ENCODE measurements at places on chromosomes 12 and 14.

GRCh38 chr14:71675900-71676287 lies 256.3 kb upstream of the RGS6 start:
- no peak for DNase-seq

- no peak for DNase-seq
These were observed 51.8 kb downstream of the SCAF11 start for GRCh38 chr12:45938566-45938965.

- DNase-seq = no peak
These were observed 9.8 kb upstream of the SSTR1 start for GRCh38 chr14:38197784-38198335.

- DNase-seq = no peak
These were observed 63.8 kb upstream of the ACTN1 start for GRCh38 chr14:69042787-69043444.

DNA sequence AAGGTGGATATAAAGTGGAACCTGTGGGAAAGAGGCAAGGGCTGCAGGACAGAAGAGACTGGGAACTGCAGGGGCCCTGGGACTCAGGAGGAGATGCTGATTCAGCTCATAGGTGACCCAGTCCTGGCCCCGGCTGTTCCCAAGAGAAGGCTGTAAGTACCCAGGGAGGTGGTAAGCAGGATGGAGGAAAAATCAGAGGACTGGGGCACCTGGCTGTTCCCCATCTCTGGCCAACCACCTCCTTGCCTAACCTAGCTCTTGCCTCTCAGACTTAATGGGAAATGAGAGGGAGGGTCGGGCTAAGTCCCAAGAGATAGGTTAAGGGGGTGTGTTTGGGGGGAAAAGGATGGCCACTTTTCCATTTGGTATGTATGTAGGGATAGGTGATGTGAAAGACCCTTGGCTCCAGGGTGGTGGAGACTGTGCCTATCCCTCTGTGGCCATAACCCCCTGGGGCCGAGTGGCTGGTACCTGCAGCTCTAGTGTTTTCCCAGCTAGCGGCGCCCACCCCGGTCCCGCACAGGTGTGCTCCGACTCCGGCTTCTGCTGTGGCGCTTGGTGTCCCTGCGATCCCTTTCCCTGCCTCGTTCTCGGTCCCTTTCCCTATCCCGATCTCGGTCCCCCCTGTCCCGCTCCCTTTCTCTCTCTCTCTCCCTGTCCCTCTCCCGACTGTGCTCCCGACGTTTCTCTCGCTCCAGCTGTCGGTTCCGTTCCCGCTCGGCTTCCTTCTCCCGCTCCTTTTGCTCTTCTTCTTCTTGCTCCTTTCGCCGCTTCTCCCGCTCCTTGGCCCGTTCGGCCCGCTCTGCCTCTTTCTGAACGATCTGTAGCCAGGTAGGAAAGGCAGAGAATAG lies 1.6 kb upstream of the CDH24 start:
- no peak for DNase-seq

DNA sequence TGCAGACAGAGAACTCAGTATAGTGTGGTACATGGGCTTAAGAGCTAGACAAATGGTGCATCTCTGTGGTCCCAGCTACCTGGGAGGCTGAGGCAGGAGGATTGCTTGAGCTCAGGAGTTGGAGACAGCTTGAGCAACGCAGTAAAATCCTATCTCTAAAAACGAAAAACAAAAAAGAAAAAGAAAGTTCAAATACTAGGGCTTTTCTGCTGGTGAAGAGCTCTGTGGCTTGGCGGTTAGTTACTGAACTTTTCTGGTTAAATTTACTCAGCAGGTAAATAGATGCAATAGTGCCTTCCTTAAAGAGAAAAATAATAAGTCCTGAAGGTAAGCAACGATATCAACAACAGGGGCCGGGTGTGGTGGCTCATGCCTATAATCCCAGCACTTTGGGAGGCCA lies 31.4 kb upstream of the RAP1B start:
- no peak for DNase-seq

DNA sequence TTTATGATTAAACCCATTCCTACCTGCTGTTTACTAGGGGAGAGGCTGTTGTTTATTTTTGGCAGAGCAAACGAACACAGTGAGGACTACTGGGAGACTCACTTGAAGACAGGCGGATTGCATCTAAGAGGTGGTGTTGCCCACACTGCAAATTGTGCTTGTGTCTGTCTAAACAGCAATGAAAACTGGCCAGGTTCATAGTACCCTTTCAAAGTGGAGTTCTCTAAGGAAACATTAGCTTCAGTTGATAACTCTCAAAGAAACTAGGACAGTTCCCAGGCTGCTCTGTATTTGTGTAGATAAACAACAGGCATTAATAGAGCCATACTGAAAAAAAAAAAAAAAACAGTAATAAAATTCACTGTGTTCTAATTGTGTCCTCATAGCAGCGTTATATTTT lies 466.0 kb upstream of the RGS6 start:
- no peak for DNase-seq

DNA sequence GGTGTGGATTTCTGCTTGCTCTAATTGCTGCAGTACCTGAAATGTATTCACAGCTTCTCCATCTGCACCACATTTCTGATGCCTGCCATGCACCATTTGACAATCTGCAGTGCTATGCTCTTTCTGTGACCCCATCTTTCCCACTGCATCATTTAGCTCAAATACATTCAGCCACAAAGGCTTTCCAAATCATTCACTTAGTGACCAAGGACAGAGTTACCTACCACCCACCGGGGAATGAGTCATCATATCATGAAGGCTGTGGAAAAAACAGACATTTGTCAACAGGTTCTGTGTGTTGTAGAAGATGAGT lies 465.5 kb upstream of the ATP2B1 start:
- no peak for DNase-seq

DNA sequence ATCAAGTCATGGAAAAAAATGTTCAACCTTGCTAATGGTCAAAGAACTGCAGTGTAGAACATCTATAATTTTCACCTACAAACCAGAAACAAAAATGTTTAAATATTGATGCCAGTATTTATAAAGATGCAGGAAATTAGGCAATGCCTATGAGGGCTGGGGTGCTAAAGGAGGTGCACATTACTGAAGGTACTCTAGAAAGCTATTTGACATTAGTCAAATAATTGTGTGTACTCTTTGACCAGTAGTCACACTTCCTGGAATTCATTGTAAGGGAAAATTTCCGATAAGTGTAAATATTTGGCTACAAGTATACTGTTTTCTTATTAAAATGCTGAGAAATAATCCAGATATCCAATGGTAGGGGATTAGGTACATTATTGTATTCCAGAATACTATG lies 36.4 kb upstream of the HDAC7 start:
- DNase-seq = no peak

DNA sequence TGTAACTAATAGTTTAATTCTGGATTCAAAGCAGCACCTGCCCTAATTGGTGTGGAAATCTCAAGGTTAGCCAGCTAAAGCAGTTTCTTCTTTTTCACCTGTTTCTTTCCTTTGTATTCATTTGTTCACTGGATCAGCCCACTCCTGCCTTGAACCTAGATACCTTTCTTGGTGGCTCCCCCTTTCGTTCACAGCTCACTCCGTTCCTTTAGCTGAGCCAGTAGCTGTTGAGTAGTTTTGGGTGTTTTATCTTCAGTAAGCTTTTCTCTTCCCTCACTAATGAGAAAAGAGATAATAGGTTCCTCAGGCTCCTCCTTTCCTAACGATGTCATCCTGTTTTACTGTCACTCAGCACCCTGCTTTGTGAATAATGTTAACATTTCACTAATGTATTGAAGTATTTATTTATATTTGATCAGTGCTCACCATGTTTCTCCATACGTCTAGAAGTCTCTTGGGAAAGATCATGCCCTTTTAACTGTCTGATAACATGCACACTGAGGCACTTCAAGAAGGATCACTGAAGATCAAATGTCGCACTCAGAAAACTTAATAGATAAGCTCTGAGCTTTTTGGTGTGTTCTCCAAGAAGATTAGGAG lies 121.1 kb downstream of the TGFB3 start:
- DNase-seq = no peak

DNA sequence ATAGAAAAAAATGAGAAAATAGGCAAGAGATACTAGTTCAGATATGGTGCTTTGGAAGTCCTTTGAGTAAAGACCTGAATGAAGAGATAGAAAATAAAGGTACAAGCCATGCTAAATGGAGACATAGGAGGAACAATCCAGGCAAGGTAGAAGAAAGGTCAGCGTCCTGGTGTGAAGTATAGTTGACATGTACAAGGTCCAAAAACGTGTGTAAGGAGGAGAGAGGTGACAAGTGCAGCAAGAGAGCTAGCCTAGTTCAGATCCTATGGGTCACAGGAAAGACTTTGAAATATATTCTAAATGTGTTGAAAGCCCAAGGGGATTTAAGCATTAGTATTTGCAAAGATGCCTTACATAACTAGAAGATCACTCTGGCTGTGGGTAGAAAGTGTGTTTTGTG lies 88.2 kb downstream of the SLCO1B1 start:
- no peak for DNase-seq

DNA sequence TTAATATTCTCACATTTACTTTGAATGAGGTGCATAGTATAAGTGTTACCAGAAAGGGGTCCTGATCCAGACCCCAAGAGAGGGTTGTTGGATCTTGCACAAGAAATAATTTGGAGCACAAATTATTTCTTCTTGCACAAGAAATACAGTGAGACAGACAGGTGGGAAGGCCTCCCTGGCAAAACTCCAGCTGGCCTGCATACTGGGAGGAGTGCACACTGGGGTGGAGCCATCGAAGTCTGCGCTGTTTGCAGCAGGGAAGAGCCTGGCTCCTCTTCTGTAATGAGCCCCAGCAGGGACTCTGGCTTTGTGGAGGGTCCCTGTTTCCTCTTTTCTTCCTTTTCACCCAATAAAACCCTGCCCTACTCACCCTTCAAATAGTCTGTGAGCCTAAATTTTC lies 141.6 kb downstream of the GLT1D1 start:
- no peak for DNase-seq

DNA sequence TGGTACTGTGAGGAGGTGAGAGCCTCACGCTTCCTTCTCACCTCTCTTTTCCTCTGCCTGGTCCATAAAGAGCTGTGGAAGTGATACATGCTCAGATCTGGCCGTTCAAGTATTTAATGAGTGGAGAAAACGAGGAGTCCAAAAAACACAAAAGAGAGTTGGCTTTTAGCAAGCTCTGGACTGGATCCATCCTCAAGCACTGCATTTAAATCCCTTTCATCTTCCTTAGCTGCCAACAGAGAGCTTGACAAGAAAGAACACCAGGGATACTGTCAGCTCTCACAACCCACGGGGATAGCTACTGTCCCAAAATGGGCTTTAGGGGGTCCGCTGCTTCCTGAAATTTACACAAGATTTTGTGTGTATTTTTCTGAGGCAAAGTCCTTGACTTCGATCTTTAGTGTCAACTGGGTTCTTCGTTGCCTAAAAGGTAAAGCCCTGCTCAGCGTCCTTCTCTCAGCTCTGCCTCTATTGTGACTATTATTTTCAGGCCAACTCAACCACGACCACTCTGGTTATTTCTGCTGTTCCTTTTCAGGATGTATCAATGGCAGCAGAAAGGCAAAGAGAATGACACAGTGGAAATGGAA lies 120.9 kb downstream of the TMTC1 start:
- DNase-seq = no peak

GRCh38 chr14:75406102-75406501 lies 21.7 kb upstream of the JDP2 start:
- DNase-seq = no peak

- DNase-seq = no peak
These were observed 1.3 kb downstream of the AK7 start for GRCh38 chr14:96393071-96393691.

DNA sequence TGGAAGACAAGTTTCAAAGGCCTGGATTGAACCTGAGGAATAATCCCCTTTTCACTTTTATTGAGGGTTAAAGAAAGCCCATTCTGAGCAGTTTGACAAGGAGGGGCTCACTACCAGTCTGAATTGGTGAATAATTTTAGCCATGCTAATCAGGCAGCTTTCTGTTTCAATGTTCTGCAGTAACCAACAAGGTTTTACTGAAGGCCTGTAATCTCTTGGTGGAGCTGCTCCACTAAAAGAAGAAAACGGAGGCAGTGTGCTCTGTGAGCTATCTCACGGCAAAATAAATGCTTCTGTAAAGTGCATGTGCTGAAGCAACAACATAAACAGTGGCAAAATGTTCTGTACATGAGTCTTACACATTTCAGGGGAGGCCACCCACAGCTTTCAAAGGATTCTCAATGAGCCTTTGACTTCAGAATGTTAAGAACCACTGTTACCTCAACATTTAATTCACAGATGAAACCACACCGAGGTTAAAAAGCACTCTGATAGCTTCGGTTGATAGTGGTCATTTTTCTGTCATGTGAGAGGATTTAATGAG lies 111.2 kb downstream of the LRIG3 start:
- no peak for DNase-seq

GRCh38 chr14:35855876-35856481 lies 29.8 kb downstream of the BRMS1L start:
- DNase-seq = no peak

DNA sequence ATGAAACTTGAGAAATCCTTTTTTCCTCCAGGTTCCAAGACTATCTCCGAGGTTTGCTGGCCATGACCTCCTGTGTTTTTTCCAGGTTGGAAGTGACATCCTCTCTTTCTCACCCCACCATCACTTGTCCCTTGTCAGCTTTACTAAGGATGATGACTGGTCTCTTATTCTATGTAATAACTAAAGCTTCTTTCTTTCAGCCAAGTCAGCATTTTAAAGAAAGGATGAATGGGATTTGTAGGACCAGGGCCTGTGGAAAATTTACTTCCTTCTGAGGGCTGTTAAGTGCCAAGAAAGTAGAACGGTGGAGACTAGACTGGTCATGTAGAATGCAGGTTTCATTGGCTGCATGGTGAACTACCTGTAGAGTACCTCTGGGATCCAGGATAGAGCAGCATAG lies 73.6 kb downstream of the FIGNL2 start:
- DNase-seq = no peak

DNA sequence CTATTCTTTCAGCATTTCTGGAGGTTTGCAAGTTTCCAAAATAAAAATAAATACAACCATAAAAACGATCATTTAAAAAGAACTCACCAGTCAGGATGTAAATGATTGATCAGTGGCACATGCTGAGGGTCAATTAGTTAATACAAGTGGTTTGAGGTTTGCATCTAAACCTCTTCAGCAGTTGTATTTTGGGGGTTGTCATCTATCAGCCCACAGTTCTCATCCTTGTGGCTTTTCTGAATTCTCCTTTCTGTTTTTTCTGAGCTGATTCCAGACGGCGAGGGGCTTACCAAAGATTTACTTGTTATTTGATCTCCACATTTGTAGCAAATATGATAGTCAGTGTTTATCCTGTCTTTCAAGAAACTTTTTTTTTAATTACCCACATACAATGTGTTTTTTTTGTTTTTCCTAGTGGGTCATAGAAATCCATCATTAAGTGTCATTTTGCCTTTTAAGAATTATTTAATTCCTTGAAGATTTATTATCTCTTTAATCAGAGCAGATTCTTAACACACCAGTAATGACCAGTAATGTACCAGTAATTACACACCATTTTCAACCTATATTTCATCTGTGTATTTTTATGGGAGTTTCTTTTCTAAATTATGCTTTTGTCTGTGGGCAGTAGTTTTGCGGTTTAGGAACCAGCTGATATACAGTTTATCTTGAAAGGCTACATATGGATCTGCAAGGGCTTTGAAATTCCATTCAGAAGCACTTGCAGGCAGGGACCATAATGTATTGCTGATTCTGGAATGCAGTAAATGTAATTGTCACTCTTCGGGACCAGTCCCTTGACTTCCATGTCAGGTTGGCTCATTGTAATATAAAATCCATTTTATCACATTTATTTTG lies 56.3 kb upstream of the DAAM1 start:
- no peak for DNase-seq

Measured in NCI-H187 treated with DMSO at 0.1 percent for 48 hours (cell line).